ENCODE measurements at places on chromosomes 4 and X. TPM values are rescaled to one million over a fixed set of nuclear protein-coding genes. Genes with fewer than 3 reads are reported as not detected.

GRCh38 chr4:154234576-154234975, 257.0 kb downstream of the DCHS2 start:
- H3K4me3 ChIP-seq: no peak overlapping the region
- no peaks in the 10 kb centered on the region for H3K27me3 ChIP-seq
- no peak overlapping the region for H3K27ac ChIP-seq

- no peaks in the 10 kb centered on the region for H3K36me3 ChIP-seq
- no peaks in the 10 kb centered on the region for H3K27me3 ChIP-seq
- no peak for DNase-seq
- no peaks in the 10 kb centered on the region for H3K4me1 ChIP-seq
Observed at GRCh38 chrX:79630033-79631009, 263.2 kb upstream of the ITM2A start.

DNA sequence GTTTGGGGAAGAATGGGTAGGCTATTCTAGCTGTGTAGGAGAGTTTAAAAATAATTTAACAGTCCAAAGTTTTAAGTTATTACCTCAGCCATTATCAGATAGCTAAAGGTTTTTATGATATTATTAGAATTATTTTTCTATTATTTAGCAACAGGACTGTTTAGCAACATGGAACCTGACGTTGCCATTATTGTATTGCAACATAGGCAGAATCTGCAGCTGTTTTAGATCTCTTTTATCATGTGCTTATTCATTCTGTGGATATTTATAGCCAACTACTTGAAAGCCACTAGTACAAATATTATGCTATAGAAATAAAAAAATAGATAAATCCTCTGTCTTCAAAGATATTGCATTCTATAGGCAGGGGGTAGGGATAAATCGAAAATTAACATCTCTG, 382.0 kb upstream of the TRAM1L1 start:
- H3K4me1 ChIP-seq: no peaks in the 10 kb centered on the region
- H3K27me3 ChIP-seq: no peaks in the 10 kb centered on the region
- no peak overlapping the region for H3K4me3 ChIP-seq

The OPRPN gene
- total RNA-seq: not detected

GRCh38 chrX:100410901-100411801, 1.1 kb upstream of the PCDH19 start:
- no peak for DNase-seq
- H3K27ac ChIP-seq: no peak overlapping the region
- H3K27me3 ChIP-seq: peaks cover 37% of the 10 kb centered on the region

GRCh38 chrX:1034717-1035116, 177.7 kb downstream of the CRLF2 start:
- H3K4me1 ChIP-seq: no peaks in the 10 kb centered on the region
- no peak overlapping the region for H3K27ac ChIP-seq
- no peak overlapping the region for H3K4me3 ChIP-seq
- H3K36me3 ChIP-seq: no peaks in the 10 kb centered on the region

The SLC2A9 gene
- total RNA-seq: 0.62 TPM

DNA sequence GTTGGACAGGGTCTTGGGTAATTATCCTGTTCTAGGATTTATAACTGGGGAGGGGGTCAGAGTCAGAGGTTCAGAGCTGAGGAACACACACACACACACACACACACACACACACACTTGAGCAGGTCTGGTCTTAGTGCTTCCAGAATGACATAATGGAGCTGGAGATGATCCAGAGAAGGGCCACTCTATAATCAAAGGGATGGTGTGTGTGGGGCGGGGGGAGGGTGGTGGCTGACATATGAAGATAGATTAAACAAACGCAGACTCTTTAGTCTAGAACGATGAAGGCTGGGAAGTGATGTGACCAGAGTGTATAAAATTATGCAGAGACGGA, 434 bp upstream of the TMEM255A start:
- peaks cover 11% of the 10 kb centered on the region for H3K27me3 ChIP-seq
- no peak overlapping the region for H3K27ac ChIP-seq
- H3K36me3 ChIP-seq: no peaks in the 10 kb centered on the region

DNA sequence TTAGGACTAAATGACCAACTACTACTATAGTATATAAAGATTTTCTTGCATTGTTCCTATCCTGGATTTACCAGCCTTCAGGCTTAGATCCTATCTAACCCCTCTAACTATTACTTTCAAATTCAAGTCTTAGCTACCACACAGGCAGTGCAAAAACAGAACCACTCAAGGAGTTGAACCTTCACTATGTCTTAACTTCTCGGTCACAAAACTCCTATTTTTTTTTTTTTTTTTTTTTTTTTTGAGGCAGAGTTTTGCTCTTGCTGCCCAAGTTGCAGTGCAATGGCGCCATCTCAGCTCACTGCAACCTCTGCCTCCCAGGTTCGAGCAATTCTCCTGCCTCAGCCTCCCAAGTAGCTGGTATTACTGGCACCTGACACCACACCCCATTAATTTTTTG, 6.3 kb upstream of the FAM200B start:
- H3K4me1 ChIP-seq: peaks cover 11% of the 10 kb centered on the region
- no peaks in the 10 kb centered on the region for H3K27me3 ChIP-seq
- H3K27ac ChIP-seq: no peak overlapping the region
- H3K36me3 ChIP-seq: peaks cover 8% of the 10 kb centered on the region
- H3K4me3 ChIP-seq: no peak overlapping the region
- DNase-seq: no peak

GRCh38 chr4:87192145-87192919, 28.1 kb downstream of the KLHL8 start:
- no peaks in the 10 kb centered on the region for H3K27me3 ChIP-seq
- no peak overlapping the region for H3K27ac ChIP-seq
- H3K4me3 ChIP-seq: no peak overlapping the region
- peak; percentile 40 for DNase-seq

DNA sequence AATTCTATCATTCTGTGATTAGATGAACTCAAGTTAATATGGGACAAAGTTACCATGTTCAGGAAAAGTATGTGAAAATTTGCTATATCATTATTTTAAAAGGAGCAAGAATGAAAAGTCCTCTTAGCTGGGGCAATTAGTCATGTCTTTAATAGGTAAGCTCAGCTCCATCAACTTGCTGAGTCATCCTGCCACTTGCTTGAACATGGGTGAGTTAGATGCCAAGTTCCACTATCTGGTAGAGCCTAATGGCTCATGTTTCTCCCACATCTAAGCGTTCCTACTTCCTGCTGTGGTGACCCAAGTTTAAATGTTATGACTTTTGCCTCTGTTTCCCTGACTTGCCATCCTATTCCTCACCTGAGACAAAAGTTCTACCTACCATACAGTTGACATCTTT, 276.8 kb downstream of the ZNF674 start:
- no peak overlapping the region for H3K27ac ChIP-seq
- H3K4me3 ChIP-seq: no peak overlapping the region

DNA sequence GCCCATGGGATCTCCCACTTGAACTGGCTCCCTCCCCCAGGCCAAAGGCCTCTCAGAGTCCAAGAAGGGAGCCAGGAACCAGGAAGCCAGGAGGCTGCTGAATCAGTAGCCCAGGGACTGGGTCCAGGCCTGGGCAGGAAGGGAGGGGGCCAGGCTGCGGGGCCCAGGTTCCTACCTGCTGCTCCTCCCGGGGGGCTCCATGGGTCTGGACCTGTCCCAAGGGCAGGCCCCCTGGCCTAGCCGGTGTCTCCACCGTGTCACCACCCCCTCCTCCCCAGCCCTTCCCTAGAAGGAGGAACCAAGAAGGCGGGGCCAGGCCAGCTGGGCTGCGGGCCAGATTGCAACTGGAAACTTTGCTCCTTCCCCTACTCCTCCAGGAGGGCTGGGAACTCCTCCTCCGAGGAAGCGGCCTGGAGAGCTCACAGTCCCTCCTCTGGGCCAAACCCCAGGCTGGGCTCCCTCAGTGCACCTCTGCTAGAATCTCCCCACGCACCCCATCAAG, at the start of gene IQSEC2:
Gene IQSEC2 (minus strand): TSS at position 264 of the 502 bp plus-strand sequence.
- H3K27me3 ChIP-seq: no peaks in the 10 kb centered on the region
- H3K36me3 ChIP-seq: no peaks in the 10 kb centered on the region
- H3K4me3 ChIP-seq: peak within 1 kb of the TSS; percentile 25
- peak within 1 kb of the TSS; percentile 49 for H3K27ac ChIP-seq
- peaks cover 11% of the 10 kb centered on the region for H3K4me1 ChIP-seq

- no peaks in the 10 kb centered on the region for H3K36me3 ChIP-seq
- H3K4me3 ChIP-seq: no peak overlapping the region
- peaks cover 10% of the 10 kb centered on the region for H3K4me1 ChIP-seq
- H3K27ac ChIP-seq: no peak overlapping the region
- peak; percentile 44 for DNase-seq
- H3K27me3 ChIP-seq: no peaks in the 10 kb centered on the region
Observed at GRCh38 chr4:111231281-111231680, 608.4 kb upstream of the PITX2 start.

- H3K27me3 ChIP-seq: no peaks in the 10 kb centered on the region
- peaks cover 8% of the 10 kb centered on the region for H3K4me1 ChIP-seq
- H3K27ac ChIP-seq: peak overlapping the region; percentile 85
- peaks cover 10% of the 10 kb centered on the region for H3K36me3 ChIP-seq
- peak overlapping the region; percentile 84 for H3K4me3 ChIP-seq
Observed at GRCh38 chr4:70902577-70903290, 565 bp downstream of the MOB1B start.

DNA sequence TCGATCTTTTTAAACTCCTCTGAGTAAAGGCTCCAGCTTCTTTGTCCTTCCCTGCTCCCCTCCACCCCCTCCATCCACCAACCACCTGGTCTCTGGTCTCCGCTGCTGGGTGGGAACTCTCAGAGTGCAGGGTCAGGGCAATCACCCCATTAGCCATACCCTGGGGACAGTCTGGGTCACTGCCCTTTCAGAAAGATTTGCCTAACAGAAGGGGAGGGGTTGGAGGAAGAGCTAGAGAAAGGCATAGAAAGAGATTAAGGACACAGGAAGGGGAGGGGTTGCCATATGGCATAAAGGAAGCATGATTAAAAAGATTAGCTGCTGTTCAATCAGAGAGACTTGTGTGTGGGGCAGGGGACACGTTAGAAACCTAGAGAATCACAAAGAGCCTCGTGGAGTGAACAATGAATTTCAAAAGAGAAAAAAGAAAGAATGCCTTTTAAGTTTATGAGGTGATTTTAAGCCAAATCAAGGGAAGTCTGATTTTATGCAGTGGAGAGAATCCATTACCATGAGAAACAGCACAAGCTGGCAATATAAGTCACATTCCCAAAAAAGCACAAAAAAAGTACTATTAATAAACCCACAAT, 115.5 kb upstream of the ACSL4 start:
- H3K27ac ChIP-seq: no peak overlapping the region
- DNase-seq: no peak
- H3K36me3 ChIP-seq: no peaks in the 10 kb centered on the region
- H3K4me1 ChIP-seq: peaks cover 10% of the 10 kb centered on the region

- no peak for DNase-seq
- no peak overlapping the region for H3K27ac ChIP-seq
- no peaks in the 10 kb centered on the region for H3K27me3 ChIP-seq
- H3K36me3 ChIP-seq: no peaks in the 10 kb centered on the region
- no peak overlapping the region for H3K4me3 ChIP-seq
Observed at GRCh38 chr4:87532109-87532508, 2.9 kb upstream of the SPARCL1 start.

DNA sequence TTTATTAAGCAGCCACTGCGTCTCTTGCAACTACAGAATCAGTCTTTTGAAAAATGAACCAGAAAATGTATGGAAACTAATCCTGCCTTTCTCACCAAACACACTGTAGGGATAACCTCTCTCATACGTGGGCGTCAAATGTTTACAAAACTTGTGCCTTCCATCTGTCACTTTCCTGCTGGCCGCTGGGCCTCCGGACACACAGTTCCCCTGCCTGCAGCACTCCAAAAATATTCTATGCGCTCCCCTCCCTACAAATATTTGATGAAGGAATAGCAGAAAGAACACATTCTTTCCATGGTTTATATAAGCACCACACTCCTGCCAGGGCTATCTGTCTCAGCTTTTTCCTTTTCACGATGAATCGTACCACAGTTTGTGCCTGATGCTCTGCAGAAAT, 14.9 kb upstream of the CYTL1 start:
- peaks cover 30% of the 10 kb centered on the region for H3K4me1 ChIP-seq
- no peak overlapping the region for H3K27ac ChIP-seq
- no peaks in the 10 kb centered on the region for H3K36me3 ChIP-seq
- DNase-seq: no peak
- H3K4me3 ChIP-seq: no peak overlapping the region
